Breast epithelium (tissue), 4 donors: ENCODE measurements at places on chromosomes 4 and X. TPM values are rescaled to one million over a fixed set of nuclear protein-coding genes. Genes with fewer than 3 reads are reported as not detected.

The MAML3 gene
- total RNA-seq, result 5.0 TPM

- DNase-seq, result no peak
Observed at GRCh38 chr4:88002786-88003185, 4.6 kb upstream of the PKD2 start.

DNA sequence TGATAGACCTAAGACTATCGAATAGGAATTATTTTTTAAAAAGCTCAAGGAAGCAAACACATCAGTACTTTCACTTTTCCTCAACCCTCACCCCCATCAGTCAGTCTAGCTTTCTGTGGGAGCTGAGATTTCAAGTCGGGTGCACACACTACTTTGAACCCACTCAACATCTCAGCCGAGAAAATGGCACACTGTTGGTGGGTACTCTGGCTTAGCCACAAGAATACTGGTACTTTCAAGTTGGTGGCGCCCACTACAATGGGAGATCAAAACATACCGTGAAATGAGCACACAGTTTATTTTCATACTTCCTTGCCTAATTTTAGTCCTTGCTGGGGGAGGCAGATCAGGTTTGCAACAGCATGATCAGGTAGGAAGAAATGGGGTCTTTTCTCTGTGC, 10.2 kb downstream of the CD40LG start:
- no peak for DNase-seq

DNA sequence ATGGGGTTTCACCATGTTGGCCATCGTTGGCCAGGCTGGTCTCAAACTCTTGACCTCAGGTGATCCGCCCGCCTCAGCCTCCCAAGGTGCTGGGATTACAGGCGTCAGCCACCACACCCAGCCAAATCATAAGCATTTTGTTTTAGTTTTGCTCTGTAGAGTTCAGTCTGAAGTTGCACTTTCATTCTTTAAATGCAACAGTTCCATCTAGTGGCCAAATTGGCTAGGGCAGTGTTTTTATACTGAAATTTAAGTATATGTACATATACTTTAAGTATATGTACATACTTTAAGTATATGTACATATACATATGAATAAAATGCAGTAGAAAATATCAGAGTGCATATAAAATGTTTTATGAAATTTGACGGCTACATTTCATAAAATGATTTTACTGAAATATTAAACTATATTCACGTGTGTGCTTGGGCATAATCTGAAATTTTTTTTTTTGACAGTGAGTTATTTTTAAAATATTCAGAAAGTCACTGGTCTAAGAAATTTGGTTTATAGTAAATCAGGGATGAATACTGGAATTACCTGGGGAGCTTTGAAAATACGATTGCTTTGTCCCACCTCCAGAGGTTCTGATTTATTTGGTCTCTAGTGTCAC, 145.5 kb downstream of the NWD2 start:
- DNase-seq, result no peak

- no peak for DNase-seq
Observed at GRCh38 chr4:2487632-2488031, 18.7 kb downstream of the RNF4 start.

DNA sequence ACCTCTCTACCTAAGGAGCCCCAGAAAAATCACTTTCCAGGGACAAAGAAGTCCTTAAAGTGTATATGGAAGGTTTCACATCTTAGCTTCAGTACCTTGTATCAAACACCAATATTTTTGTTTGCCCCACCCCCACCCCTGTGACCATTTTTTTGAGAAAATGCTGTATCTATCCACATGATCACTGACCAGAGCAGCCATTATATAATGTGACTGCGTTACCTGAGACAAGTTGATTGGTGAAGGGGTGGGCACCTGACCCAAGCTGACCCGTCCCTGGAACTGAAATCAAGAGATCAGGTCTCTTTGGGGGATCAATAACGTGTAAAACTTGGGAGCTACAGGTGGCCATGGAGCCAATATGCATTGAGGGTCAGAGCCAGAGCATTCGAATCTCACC, 10.7 kb downstream of the TIFA start:
- no peak for DNase-seq

GRCh38 chr4:85488416-85488815, 13.5 kb downstream of the ARHGAP24 start:
- DNase-seq, result no peak

DNA sequence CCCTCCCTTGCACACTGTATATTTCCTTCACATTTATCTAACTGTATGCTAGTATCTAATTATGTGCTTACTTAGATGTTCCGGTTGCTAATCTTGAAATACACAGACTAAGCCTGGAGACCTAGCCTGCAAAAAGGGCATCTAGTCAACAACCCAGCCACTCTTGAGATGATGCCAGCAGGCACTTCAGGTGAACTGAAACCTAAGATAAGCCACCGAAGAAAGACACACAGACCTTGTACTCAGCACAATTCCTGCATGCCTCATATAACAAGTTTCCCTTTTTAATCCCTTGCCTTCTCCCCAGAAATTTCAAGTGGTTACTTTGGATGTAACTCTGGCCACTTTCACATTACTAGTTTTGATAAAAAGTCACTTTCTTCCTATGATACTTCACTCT, 2506.6 kb downstream of the ARAP2 start:
- DNase-seq, result no peak

The DUSP9 gene
- not detected for total RNA-seq

DNA sequence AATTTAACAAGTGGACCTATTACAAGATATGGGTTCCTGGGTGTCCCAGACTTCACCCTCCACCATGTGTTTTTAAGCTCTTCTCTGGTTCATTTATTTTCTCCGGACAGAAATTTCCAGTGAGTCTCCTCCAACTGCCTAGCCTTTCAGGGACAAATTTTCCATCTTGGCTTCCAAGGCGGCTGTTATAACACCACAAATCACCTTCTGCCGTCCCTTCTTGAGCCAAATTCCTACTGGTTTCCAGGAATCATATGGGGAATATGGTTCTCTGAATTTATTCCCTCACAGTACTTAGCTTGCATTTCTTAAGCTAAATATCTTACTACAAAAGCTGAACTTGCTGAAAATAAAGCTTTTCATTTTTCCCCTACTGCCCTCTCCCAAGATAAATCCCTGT, 18.8 kb downstream of the NEXMIF start:
- DNase-seq, result no peak

- no peak for DNase-seq
Observed at GRCh38 chr4:37370052-37370451, 125.5 kb downstream of the NWD2 start.

The ASB5 gene
- total RNA-seq, result not detected

The NPY2R gene
- 4.4 TPM for total RNA-seq

DNA sequence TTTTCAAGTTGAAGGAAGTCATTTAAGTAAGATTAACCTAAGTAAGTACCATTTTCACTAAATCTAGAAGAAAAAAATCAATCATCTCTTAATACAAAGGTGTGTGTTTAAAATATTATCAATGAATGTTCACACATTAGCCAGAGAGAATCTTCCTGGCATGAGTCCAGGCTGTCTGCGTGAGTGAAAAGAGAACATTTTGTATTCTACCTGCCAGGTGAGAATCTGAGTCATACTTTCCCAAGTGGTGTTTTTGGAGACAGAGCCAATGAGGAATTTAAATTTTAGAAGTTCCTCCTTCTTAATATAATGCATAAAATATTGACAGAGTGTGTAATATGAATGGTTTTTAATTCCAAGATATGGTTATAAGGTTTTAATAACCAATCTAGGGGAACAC, 371.8 kb upstream of the NR3C2 start:
- peak; percentile 80 for DNase-seq

The PORCN gene
- total RNA-seq, result 12.1 TPM

The CCDC120 gene
- 6.3 TPM for total RNA-seq

GRCh38 chrX:42366181-42366580, 411.8 kb downstream of the PPP1R2C start:
- no peak for DNase-seq

DNA sequence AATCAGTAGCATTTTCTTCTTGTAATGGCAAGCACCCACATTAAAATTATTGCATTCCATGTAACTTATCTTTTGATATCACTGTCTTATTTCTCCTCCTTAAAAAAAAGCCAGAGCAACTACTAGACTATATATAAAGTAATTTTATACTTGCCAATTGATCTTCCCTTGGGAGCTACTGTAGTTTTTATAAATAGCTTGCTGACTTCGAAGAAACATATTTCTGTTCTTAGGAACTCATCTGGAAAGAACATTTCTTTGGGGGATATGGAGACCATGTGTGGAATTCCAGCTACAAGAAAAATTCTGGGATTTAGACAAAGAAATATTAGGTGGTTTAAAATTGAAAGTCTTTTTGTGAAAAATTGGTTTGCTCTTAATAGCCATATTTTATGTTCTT, 94.9 kb downstream of the BMPR1B start:
- no peak for DNase-seq

The CLNK gene
- total RNA-seq, result not detected

DNA sequence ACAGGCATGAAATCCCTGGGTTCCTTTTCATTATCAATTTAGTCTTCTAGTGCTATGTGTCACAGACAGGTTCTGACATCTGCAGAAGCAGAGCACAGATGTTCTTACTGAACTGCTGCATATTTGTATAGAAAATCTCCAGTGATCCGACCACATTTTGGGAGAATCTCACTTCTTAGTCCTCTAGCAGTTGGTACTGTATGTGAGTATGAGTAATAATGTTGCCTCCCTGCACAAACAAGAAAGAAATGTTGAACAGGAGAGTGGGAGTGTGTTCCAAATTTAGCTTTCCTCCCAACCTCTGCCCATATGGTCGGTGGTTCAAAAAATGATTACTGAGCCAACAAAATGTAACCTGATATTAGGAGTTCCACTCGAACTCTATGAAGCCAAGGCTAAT, 165.3 kb upstream of the GPC4 start:
- DNase-seq, result no peak

- no peak for DNase-seq
Observed at GRCh38 chrX:25389266-25389665, 373.5 kb upstream of the ARX start.

DNA sequence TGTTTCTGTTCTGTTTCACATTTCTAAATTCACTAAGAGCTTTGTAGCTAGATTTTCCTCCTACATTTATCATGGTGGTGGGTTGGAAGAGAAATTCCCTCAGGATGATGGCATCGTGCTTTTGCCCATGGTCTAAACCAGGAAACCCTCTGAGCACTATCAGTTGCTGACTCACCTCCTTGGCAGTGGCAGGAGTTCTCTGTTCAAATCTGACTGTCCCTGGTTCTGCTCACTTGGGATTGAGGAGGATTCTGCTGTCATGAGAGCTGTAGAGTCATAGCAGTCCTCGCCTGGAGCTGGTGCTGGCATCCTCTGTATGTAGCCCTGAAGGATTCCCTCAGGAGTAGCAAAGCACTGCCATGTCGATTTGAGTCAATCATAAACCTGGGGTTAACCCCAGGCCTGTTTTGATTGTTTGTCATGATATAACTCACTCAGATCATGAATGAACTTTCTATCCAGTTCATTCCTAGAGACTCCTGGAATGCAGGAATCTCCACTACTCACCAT, 9.4 kb downstream of the TEX13A start:
- no peak for DNase-seq

The RHOXF2 gene
- not detected for total RNA-seq

DNA sequence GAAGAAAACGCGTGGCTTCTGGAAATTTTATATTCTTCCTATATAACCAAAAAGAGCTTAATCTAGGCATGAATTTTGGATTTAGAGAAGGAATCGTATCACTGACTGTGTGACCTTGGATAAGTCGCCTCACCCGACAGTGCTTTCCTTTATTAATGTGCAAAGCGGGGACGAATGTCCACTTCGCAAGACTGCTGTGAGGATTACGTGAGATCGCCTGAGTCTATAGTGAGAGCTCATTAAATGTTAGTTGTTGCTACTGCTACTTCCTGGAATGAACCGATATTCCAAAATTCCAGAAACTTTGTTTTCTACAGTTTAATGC, 448 bp upstream of the TBC1D8B start:
- DNase-seq, result no peak

DNA sequence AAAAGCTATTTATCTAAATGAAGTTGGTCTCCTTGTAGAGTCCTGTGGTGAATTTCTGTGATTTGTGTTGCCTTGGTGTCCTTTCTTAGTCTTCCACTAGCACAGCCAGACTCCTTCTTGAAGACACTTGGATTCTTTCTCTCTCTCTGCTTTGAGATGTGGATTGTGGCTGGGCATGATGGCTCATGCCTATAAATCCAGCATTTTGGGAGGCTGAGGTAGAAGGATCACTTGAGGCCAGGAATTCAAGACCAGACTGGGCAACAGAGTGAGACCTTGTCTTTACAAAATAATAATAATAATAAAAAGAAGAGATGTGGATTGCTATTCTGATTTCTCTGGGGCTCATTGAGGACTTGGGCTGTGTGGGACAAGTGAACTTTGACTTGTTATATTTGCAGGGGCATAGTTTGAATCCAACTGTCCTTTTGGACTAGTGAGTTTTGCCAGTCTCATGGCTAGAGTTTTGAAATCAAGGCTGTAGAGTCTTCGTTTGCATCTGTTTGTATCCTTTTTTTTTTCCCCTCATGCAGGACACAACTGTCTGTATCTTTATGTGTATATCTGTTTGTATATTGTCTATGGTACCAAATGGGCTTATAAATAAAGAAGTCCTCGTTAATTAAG, 11.1 kb upstream of the SMIM14 start:
- DNase-seq, result no peak

DNA sequence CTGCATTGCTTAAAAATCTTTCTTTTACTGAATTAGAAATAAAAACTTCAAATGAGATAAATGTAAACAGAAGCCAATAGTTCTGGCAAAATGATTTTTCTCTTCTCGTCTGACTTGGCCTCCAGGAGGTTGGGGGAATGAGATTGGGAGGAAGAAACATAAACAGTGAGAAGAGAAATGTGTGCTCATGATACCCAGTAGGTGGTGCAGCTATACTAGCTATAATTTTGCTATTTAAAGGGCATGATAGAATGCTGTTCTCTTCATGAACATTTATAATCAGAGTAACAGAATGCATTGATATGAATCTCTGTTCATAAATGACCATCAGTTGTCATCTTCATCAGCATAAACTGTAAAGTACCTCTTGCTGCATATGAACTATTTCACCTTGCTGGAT, 85.5 kb downstream of the TACR3 start:
- no peak for DNase-seq

The PCDH18 gene
- 34.2 TPM for total RNA-seq

DNA sequence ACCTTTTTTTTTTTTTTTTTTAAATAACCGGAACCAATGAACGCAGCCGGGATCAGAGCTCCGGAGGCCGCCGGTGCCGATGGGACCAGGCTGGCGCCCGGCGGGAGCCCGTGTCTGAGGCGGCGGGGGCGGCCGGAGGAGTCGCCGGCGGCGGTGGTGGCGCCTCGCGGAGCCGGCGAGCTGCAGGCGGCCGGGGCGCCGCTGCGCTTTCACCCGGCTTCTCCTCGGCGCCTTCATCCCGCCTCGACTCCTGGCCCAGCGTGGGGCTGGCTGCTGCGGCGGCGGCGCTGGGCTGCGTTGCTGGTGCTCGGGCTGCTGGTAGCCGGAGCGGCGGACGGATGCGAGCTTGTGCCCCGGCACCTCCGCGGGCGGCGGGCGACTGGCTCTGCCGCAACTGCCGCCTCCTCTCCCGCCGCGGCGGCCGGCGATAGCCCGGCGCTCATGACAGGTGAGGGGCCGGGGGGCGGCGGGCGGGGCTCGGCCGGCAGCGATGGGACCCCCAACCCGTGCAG, 337 bp downstream of the STIM2 start:
- DNase-seq, result no peak

- DNase-seq, result no peak
Observed at GRCh38 chr4:74005528-74005927, 7.1 kb upstream of the CXCL5 start.

The SNCA gene
- total RNA-seq, result 15.7 TPM

The TMPRSS11F gene
- total RNA-seq, result not detected

The KCND1 gene
- total RNA-seq, result 0.96 TPM

The FGF16 gene
- not detected for total RNA-seq

The GSX2 gene
- total RNA-seq, result not detected

The TLR3 gene
- total RNA-seq, result 13.9 TPM
